ENCODE measurements at places on chromosomes 11 and 22.

DNA sequence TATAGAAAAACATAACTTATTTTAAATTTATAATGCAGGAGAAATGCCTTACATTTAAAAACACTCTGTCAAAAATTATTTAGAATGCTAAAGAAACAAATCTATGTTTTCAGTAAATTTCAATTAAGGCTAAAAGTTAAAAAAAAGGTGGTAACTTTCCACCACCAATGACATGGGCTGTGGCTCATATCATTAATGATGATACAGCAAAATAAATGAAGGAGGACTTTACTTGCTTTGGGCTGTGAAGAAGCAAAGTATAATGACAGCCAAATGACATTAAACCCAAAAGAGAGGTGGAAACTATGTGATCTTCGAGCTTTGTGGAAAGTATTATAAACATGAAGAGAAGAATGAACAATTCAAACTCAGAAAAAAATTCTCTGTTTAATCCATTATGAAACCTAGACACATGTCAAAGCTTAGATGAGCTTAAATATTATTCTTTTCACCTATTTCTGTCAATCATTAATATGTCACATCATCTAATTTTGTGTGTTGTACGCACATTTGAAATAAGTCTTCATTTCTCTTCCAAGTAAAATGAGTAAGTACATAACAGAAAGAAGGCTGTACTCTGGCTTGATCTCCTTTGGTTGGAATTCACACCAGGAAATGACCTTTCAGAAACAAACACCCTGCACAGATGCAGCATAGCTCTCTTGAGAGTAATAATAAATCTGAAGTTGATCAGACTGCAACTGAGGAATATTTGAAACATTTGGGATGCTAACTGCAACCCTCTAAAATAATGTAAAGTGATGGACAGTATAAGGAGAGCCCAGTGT, 265.8 kb downstream of the TTC28 start:
- DNase-seq, result no peak

GRCh38 chr22:36301851-36302250, 48.9 kb downstream of the APOL1 start:
- DNase-seq, result no peak

DNA sequence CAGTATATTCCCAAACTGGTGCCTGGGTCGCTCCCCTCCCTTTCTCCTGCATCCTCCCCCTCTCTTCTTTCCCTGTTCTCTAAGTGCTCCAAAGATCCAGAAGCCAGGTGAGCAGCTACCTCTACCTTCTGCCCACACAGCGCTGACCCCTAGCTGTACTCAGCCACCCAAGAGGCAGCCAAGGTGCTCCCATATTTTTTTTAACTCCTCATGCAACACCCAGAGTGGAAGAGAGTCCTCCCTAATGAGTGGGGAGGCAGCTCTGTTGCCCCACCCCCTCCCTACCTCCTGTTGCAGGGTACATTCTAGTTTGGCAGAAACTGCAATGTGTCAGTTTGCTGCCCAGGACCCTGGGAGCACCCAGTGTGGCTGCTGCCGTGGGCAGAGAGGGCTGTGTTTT, 40.2 kb downstream of the RPL27A start:
- DNase-seq, result no peak

- peak; percentile 24 for DNase-seq
Observed at GRCh38 chr11:45176996-45177395, 30.6 kb downstream of the PRDM11 start.

DNA sequence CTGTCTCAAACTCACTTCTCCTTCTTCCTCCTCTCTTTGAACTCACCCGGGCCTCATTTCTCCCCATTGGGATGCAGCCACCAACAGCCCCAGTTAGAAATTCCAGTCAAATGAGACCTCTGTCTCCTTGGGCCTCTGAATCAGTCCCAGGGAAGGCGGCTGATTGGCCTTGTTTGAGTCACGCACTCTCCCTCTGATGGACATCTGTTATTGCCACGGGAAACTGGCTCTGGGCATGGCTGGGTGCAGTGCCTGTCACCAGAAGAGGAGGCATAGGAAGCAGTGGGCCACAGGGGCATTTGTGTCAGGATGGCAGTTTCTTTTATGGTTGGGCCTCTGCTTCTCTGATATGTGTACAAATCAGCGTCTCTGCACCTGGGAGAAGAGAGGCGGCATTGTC, 9.6 kb upstream of the WNT11 start:
- DNase-seq, result no peak

DNA sequence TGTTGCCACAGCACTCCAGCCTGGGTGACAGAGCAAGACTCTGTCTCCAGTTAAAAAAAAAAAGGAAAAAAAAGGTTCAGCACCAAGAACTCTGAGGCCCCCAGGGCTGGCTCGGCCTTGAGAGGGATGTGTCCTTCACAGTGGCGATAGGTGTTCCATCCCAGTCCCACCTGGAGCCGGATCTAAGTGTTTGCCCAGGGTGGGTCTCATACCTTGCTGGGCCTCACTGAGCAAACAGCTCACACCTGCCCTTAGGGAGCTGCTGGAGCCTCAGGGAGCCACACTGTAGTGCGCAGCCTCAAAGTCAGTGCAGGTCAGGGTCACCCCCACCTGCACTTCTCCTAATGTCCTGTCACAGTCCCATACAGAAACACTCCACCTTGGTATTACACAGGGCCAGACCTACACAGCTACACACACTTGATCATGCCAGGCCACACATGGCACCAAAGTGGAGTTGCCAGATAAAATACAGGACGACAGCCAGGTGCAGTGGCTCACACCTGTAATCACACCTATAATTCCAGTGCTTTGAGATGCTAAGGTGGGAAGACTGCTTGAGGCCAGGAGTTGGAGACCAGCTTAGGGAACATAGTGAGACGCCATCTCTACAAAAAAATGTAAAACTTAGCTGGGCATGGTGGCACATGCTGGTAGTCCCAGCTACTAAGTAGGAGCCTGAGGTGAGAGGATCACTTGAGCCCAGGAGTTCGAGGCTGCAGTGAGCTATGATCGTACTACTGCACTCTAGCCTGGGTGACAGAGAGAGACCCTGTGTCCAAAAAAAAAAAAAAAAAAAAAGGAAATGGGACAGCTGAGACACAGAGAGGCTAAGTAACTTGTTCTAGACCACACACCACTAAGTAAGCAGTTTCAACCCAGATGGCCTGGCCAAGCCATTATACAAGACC, 7.3 kb downstream of the STARD10 start:
- DNase-seq, result peak; percentile 44

DNA sequence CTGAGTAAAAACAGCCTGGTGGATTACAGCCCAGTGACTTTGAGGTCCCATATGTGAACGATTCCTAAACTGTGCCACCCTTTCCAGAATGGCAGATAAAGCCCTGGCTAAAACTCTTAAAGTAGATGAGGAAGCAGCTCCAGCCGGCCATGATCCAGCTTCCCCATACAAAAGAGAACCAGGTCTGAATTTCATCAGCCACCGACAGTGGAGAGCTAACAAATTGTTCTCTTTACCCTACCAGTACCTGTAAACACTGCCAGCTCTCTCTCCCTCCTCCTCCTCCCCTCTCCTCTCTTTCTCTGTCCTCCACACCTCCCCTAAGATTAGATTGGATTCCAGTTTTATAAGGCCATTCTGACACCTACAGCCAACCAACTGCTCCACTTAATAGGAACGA, 176.9 kb downstream of the DSCAML1 start:
- no peak for DNase-seq

DNA sequence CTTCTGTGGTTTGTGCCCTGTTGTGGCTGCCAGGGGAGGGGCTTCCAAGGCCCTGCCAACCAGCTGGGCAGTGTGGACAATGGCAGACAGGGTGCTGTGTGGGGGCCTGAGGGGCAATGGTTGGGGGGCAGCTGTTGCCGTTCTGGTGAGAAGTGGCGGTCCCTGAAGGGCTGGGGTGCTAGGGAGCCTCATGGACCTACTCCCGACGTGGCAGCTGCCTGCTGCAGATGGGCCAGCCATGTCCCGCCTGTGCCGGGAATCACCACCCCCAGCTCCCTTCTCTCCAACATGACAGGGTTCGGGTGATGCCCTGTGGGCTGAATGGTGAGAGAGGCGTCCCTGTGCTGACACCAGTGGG, 74.2 kb downstream of the KCNQ1 start:
- DNase-seq, result no peak

DNA sequence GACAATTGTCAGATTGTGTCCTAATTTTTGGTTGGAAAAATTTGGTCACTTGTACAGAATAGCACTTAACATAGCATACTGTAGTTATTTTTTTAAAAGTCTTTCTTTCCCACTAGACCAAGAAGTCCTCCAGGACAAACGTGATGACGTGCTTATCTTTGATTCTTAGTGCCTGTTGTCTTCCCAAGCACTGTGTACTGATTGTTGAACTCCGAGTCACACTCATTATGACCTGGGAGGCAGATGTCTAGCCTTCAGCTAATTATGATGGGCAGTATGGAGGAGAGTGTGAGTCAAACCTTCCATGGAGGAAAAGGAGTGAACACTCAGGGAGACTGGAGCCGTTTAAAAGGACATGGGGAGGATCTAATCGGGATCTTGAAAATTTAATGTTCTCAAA, 119.8 kb downstream of the SPON1 start:
- DNase-seq, result no peak

DNA sequence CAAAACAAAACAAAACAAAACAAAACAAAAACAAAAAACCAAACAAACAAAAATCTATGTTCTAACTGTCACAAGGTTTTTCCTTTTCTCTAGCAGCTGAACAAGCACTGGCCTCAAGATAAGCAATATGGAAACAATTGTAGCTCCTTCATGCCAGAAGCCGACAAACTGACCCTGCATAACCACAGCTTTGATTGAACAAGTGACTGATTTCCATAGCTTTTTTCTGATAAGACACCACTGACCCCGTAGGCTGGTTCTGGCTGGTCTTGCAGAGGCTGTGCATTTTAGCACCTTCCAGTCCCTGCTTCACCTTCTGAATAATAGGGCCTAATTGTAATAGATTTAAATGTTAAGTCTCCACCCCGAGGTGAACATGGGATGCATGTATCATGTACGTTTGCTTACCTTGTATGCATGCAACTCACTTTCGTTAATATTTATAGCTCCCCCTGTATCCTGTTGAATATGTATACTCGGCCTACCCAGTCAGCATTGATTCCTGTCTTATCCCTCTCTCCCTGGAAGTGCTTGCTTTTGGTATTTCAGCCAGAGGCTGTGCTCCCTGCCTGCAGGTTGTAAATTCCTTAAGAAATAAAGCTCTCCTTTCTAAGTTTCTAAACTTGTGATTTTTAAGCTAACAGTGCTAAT, 49.6 kb downstream of the CNTF start:
- no peak for DNase-seq

DNA sequence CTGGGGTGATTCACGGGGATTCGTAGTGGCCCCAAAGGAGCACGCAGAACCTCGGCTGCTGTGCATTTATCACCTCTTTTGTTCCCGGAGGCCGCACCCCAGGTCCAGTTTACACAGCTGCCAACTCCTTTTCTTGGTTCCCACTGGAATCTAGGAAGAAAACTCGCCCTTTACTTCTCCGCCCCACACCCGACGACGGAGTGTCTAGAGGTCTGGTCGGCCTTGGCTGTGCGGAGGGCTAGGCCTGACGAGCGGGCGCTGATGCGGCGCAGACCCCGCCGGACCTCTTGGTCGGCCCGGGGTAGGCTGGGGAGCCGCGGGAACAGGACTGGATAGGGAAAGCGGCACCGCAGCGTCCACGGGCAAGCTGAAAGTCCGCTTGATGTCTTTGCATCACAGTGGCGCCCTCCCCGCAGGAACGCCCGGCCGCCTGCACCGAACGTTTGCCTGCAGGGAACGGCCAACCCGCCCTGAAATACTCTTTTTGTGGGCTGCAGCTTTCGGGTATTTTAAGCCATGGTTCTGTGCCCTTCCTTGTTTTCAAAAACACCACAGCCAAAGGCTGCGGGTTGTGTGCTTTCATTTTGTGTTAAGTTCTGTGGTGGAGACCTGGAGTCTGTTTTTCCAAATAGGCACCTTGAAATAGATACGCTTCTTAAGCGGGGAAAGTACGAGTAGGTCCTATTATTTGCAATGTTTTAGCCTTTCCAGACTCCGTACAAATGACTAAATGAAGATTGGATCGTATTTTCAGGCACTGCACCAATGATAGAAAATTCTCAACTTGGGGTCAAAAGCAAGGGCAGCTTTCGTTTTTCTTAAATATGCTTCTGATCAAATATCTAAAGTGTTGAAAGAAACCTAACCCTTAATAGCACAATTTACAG, 829 bp upstream of the ZBED5 start:
- DNase-seq, result peak; percentile 25

- DNase-seq, result no peak
Observed at GRCh38 chr22:35735542-35735941, 17.9 kb downstream of the APOL5 start.

GRCh38 chr11:129785383-129786111, 30.1 kb upstream of the TMEM45B start:
- peak; percentile 7 for DNase-seq

GRCh38 chr11:76791861-76792260, 8.7 kb downstream of the TSKU start:
- DNase-seq, result no peak

DNA sequence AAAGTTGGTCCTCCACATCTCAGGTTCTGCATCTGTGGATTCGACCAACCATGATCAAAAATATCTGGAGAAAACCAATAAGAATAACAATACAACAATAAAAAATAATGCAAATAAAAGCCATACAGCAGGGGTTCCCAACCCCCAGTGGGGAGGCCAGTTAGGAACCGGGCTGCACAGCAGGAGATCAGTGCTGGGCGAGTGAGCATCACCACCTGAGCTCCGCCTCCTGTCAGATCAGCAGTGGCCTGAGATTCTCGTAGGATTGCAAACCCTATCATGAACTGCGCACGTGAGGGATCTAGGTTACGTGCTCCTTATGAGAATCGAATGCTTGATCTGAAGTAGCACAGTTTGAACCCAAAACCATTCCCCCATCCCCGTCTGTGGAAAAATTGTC, 25.4 kb upstream of the MYO18B start:
- DNase-seq, result no peak

DNA sequence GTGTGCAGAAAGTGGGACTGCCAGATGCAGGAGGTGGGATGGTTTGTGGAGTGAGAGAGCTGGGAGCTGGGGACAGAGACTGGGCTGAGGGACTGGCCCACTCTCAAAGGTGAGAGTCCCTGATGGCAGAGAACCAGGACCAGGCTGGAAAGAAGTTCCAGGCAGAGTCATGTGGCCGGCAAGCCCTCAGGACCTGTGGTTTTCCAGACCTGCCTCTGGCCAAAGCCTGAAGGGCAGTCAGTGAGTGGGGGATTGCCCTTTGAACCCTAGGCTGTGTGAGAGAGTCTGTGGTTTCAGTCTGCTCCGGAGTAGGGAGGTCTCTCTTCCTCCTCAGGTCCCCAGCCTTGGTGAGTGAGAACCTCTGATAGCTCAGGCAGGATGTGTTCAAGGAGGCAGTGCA, 17.0 kb downstream of the KCNC1 start:
- DNase-seq, result no peak

GRCh38 chr11:120564573-120565311, 53.2 kb downstream of the GRIK4 start:
- no peak for DNase-seq

- DNase-seq, result no peak
Observed at GRCh38 chr11:91773090-91773489, 451.5 kb upstream of the FAT3 start.

- peak; percentile 58 for DNase-seq
Observed at GRCh38 chr11:28713850-28714249, 605.7 kb downstream of the METTL15 start.

All from SHP77 (cell line).